ENCODE measurements at places on chromosomes 6 and 20.

- DNase-seq: no peak
These were observed 13.7 kb downstream of the SRSF3 start for GRCh38 chr6:36607683-36608386.

DNA sequence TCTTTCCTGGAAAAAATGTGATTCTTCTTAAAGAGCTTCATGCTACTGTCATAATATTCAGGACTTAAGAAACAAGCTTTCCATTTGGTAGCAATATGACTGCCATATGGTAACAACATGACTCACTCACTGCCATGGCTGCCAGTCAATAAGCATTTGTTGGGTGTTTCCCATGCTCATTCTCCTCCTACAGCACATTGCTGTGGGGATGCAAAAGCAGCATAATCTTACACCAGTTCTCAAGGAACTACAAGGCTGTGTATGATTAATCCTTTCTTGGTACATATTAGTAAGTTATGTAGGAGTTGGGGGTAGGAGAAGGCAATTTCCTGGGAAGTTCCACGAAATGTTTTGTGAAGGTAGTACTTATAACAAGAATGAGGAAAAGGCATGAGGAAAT lies 76.7 kb downstream of the CEP162 start:
- DNase-seq: no peak

GRCh38 chr20:32339116-32339515 lies 19.0 kb upstream of the ASXL1 start:
- DNase-seq: no peak

DNA sequence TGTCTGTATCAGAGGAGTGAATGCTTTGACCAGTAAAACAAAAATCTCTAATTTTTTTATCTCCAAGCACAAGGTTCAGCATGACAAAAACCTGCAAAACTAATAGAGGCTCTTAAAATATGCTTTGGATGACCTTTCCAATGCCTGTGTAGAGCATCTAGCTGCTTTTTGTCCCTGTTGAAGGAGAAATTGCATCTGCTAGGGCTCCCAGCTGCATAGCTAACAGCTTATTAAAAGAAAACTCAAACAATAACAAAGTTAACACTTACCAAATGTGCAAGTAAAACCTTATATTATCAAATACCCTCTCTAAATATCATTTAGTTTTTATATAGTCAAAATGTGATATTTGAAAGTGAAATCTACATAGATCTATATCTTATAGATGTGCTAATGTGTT lies 378.6 kb downstream of the CD109 start:
- no peak for DNase-seq

Data from activated CD8-positive, alpha-beta T cell treated with anti-CD3 and anti-CD28 coated beads, Interleukin-2, amount 10 ng/mL, durations not matched to agents 7 days and 5 days (primary cell).